Stimulated activated CD8-positive, alpha-beta memory T cell treated with anti-CD3 and anti-CD28 coated beads, Interleukin-12 subunit alpha, Interleukin-12 subunit beta, amount 100 ng/mL, for 4 hours (primary cell): ENCODE measurements at places on chromosomes 11 and 22.

- DNase-seq: no peak
Observed at GRCh38 chr11:6124245-6124644, 16.8 kb downstream of the OR56B4 start.

DNA sequence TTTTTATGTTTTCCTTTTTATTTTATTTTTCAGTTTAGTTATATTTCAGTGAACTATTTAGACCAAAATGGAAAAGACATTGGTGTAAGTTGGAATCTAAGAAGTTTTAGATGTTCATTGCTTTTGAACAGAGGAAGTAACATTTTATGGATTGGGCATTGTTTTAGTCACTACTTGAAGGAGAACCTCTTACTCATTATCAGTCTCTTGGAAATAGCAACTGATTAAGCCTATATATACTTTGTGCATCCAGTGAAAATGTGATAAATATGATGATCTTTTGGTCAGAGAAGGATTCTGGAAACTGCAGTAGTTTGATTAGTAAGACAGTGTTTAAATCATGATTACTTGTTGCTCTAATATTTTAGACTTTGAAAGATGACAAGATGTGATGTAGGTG, 14.4 kb downstream of the ARHGEF12 start:
- DNase-seq: no peak

GRCh38 chr22:28647216-28647615, 32.4 kb downstream of the TTC28 start:
- DNase-seq: no peak

GRCh38 chr11:105588001-105588400, 21.9 kb upstream of the GRIA4 start:
- DNase-seq: no peak

DNA sequence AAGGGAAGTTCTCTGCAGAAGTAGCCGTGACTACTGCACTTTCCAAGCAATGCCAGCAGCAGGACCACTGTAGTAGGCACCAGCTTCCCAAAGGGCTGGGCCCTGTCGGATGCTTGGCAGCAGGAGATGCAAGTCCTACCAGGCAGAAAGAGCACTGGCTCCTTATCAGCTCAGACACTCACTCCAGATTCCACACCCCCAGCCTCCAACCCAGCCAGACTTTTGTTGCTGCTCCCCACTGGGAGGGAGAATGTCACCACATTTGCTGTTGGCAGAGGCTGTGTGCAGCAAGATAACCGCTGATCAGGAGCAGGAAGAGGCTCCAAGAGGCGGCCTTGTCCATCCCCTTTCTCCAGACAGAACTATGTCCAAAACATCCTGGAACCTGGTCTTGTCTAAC, 118.7 kb downstream of the C11orf58 start:
- DNase-seq: no peak

- DNase-seq: no peak
Observed at GRCh38 chr22:50529416-50529896, 356 bp downstream of the TYMP start.

DNA sequence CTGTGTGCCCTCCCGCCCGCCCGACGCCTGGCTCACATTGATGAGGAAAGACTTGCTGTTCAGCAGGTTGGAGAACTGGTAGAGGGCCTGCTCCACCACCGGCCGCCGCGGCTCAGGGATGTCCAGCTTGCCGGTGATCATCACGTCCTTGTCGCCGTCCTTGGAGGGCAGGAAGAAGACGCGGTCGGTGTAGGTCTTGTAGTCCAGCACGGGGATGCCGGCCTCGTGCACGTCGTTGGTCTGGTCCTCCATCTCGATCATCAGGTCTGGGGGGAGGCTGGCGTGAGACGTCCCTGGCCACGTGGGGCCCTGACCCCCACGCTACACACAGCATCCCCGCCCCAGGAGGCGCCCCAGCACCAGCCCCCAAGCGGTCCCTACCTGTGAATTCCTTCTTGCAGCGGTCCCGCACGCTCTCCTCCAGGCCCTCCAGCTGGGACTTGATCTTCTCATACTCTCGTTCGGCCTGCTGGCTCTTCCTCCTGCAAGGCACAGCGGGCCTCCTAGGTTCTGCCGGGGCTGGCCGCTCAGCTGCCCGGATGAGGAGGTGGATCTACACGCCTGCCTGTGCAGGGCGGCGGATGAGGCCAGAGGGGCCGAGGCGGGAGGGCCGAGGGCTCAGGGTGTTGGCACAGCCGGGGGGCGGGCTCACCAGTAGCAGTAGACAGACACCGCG, 10.7 kb upstream of the MAPK11 start:
- DNase-seq: no peak

DNA sequence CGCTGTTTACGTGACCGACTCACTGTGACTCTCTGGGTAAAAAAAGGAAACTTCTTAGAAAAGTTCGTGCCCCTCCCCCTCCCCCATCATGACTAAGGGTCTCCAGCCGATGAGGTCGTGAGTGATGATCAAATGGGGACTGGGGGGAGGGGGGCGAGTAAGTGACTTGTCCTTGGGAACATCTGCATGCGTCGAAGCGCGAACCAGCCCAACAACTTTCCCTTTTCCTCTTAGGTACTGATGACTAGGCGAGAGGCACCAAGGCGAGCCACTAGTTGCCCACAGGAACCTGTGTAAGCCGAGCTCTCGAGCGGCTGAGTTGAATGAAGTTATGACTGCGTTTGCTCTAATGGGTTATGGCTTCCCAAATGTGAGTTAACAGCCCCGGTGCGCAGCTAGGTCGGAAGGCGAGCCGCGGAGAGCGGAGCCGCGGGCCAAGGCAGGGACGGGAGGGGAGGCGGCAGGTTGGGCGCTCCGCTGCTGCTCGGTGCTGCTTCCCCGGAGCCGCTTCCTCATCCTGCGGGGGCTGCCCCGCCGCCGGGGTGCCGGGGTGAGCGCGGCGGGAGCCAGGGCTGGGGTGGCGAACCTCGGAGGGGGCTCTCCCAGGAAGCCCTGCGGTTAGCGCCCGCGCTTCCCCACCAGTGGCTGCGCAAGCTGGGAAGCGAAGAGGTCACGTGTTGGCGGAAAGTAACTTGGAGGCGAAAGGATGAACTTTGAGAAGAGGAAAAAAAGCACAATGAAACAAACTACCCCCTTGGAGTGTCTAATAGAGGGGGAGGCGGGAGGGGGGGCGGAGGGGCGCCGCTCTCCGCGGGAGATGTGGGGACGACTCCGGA, 22.1 kb upstream of the BDNF start:
- no peak for DNase-seq

DNA sequence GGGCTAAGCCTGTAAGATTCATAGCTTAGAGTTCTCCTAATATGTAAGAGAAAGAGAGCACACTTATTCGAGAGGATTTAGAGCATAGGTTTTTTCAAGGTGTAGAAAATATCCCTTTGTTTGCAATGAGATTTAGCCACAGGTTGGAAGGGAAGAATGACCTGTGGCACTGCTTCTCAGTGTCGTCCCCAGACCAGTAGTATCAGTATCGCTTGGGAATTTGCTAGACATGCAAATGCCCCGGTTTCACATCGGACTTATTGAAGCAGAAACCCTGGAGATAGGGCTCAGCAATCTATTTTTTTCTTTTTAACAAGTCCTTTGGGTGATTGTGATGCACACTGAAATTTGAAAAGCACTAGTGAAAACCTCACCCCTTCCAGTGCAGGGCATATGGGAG, 362.6 kb upstream of the C11orf87 start:
- DNase-seq: no peak

GRCh38 chr11:117094776-117095175, 3.5 kb downstream of the SIK3 start:
- no peak for DNase-seq

DNA sequence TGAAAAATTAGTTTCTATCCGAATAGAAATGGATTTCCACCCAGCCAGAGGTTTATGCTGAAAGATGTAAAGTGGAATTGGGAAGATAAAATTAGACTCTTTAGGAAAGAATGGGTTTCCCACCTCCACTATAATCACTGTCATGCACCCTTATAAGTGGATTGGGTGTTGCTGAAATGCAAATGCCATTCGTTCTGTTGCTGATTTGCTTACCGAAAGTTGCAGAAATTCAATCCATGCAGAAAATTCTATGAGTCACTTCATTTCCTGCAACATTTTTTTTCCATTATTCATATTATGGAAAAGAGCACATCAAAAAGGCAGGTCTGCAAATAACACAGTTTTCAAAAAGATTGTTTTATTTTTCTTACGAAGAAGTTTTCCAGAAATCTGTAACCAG, 65.6 kb downstream of the LDLRAD3 start:
- no peak for DNase-seq

GRCh38 chr11:127042445-127042844, 41.9 kb upstream of the KIRREL3 start:
- DNase-seq: no peak

GRCh38 chr22:31083923-31084810, 3.0 kb downstream of the SMTN start:
- no peak for DNase-seq

- DNase-seq: no peak
Observed at GRCh38 chr11:22670830-22671229, 4.4 kb downstream of the GAS2 start.

- no peak for DNase-seq
Observed at GRCh38 chr22:39535357-39535725, 2.8 kb upstream of the RPS19BP1 start.

- no peak for DNase-seq
Observed at GRCh38 chr11:120694726-120695125, 183.2 kb downstream of the GRIK4 start.
